ENCODE measurements at places on chromosomes 2 and 18.
A peak's percentile ranks its signal among the peaks of the same experiment; 100 is the strongest.

DNA sequence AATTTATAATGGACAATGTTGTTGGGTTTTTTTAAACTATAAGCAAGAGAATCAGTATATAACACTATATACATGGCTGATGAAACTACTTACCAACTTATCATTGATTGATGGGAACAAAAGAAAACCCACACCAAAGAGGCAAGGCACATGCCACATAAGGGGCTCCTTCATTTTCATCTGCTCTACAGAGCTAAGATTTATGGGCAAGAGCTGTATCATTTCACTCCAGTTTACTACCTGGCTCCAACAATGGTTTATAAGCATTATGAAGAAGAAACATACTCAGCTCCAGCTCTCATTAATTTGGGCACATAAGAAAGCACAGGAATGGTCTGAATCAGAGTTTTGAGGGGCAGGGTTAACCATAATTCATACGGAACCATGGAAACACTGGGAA lies 283.3 kb downstream of the AGPS start:
- DNase-seq: no peak

- DNase-seq: peak; percentile 66
Observed at GRCh38 chr2:20224716-20225293, at the start of gene SDC1. Gene SDC1, minus strand, starts transcription at chr2:20225130. Its CDS starts 263 bp downstream, at chr2:20224867.

DNA sequence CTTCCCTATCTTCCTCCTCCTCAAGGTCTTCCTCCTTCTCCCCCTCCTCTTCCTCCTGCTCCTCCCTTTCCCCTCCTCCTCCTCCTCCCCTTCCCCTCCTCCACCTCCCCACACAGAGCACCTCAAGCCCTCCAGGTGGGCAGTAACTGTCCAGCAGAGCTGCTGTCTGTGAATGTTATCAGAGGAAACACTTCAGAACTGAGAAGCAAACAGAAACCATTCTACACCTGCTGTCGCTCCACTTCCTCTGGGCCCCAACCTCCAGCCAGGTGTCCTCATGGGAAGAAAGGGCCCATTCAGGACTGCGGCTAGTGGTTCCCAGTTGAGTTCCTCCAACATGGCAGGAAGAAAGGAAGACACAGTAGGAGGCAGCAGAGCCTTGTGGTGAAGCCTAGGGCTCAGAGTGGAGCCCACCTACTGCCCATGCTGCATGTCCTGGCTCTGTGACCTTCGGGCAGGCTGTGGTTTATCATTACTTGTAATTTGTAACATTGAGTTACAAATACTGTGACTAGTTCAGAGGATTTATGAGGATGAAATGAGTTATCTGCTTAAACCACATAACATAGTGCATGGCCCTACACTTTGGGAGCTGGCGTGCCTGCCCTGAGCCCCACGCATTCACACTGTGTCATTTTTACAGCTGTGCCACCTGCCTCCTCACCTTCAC lies 165.9 kb upstream of the ID2 start:
- DNase-seq: no peak

- DNase-seq: no peak
Observed at GRCh38 chr2:237570776-237571335, 4.5 kb downstream of the PRLH start.

- peak; percentile 27 for DNase-seq
Observed at GRCh38 chr18:24731981-24732380, 271.5 kb downstream of the HRH4 start.

GRCh38 chr18:12233378-12233777 lies 20.8 kb upstream of the CIDEA start:
- DNase-seq: peak; percentile 64

GRCh38 chr2:154324601-154325000 lies 373.9 kb upstream of the KCNJ3 start:
- no peak for DNase-seq

DNA sequence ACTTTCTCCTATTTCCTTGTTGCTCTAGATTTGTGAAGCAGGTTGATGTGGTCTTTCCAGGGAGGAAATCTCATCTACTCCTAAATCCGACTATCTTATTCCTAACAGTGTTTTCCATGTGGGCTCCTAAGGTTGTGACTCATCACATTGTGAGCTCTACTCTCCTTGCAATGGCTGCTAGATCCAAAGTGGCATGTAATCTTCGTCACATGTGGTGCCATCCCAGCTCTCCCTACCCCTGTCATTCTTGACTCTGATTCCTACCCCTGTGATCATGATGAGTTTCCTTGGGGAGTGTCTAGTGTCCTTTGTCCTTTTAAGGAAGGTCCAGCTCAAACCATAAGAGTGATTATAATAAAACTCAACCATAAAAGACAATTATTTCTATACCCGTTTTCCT lies 47.3 kb upstream of the GULP1 start:
- DNase-seq: peak; percentile 2

- DNase-seq: no peak
Observed at GRCh38 chr18:25175558-25176517, 176.1 kb downstream of the ZNF521 start.

- DNase-seq: no peak
Observed at GRCh38 chr2:96695602-96696001, 44.3 kb downstream of the LMAN2L start.

DNA sequence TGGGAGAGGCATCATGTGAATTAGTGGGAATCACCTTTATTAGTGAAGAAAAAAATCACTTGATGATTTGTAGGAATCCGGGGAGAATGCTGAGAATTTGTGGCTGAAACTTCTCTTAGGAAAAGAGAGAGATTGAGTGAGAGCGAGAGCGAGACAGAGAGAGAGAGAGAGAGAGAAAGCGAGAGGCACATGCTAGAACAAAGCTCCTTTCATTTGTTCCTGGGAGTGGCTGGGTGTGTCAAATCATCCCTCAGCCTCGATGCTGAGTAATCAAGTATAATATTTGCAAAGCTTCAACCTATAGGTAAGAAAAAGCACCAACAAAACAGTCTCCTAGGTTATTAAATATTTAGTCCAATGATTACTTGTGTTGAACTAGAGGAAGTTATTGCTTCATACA lies 4.4 kb upstream of the SERPINB5 start:
- DNase-seq: no peak

DNA sequence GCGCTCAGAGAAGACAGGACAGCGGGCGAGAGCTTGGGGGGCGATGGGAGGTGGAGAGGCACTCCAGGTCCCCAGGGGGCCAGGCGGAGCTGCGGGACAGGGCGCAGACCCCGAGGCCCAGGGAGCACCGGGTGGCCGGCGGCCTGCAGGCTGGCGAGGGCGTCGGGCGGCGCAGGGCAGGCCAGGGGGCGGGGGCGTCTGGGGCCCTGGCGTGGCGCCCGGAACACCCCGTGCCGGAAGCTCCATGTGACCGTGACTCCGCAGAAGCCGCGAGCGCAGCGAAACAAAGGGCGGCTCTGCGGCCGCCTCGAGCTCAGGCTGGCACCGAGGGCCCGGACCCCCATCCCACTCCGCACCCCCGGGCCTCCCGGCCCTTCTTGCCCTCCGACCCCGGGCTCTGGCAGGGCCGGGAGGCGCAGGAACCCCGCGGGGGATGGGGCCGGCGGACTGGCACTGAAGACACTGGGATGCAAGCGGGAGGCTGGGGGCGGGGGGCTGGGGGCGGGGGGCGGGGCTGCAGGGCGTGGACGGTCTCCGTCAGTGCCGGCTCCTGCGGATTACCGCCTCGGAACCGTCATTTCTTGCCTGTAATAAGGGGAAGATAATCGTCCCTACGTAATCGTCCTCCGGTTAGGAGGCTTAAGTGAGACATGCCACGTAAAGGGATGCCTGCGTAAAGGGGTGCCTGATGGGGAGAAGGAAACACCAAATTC lies 19.1 kb downstream of the SH2D6 start:
- peak; percentile 79 for DNase-seq

DNA sequence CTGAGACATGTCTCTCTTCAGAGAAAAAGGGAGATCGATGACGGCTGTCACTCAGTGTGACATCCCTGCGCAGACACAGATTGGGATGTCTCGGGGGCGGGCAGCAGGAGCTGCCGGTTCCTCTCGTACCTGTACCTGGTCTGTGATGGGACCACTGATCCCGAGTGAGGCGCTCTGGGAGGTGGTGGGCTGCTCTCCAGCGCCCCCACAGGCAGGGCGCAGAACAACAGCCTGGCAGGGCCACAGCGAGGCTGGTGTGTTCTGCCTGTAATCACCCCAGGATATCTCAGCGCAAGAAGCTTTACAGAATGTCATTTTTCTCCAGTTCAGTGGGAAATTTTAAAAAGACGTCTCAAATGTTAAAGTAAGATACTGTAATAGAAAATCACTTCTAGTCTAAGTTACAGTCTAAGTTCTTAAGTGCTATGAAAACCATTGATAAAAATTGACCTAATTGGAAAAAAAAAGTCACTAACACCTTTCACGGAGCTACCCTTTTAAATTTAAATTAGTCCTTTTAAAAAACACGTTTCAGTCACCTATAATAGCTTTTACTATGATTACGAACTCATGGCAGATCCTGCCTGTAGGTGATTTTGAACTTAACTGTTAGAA lies 189.8 kb downstream of the SNTG2 start:
- peak; percentile 10 for DNase-seq

DNA sequence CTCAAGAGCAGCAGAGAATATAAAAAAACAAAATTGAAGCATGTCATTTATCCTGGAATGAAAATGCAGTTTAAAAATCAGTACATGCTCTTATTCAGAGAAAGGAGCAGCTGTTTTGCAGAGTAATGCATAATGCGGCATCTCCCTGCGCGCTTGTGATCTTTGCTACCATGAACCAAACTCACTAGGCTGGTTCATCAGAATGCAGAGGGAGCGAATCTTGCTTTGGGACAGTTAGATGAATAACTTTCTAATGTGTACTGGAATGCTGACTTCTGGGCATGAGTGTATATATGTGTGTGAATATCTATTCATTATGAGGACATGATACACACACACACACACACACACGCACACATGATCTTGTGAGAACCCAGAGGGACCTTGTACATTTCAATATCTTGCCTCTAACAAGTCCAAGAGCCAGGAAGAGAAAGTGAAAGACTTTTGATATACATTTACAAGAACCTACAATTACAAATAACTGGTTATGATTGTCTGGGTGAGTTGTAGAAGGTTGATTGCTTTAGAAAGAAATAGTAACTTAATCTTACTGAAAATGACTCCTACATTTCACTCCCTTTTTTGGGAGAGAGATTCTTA lies 54.1 kb upstream of the THOC1 start:
- no peak for DNase-seq

DNA sequence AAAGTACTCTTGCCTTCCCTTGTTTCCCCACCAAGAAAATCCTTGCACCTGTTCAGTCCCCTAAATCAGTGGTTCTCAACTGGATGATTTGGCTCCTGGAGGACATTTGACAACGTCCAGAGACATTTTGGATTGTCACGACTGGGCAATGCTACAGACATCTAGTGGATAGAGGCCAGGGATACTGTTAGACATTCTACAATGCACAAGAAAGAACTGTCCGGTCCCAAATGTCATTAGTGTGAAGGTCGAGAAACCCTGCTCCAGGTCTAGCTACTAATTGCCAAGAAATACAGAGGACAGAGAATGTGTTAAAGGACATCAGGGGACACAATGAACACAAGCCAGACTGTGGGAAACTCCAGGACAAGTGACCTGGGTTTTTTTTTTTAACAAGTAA lies 60.0 kb downstream of the LRP2 start:
- no peak for DNase-seq

GRCh38 chr2:9306911-9307310 lies 100.3 kb downstream of the ASAP2 start:
- no peak for DNase-seq

DNA sequence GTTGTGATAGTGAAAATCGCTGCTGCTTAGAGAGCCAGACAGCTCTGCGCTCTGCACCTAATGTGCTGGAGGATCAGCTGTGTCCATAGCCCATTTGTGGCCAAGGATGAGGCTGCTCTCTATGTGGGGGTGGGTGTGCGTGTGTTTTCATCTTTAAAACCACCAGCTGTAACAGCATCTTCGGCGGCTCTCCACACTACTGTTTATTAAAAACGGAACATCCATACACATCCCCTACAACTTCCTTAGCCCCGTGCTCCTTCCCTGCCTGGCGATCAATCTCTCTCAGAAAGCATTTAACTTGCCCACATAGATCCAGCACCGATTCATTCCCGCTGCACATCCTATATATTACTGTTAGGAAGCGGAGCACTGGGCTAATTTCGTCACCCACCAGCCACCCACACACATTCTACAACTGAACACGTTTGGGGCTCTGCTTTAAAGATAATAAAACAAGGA lies 1.6 kb downstream of the CELF4 start:
- no peak for DNase-seq

GRCh38 chr2:212667751-212668316 lies 129.2 kb upstream of the ERBB4 start:
- no peak for DNase-seq

- no peak for DNase-seq
Observed at GRCh38 chr2:1767939-1768691, 23.8 kb upstream of the PXDN start.

DNA sequence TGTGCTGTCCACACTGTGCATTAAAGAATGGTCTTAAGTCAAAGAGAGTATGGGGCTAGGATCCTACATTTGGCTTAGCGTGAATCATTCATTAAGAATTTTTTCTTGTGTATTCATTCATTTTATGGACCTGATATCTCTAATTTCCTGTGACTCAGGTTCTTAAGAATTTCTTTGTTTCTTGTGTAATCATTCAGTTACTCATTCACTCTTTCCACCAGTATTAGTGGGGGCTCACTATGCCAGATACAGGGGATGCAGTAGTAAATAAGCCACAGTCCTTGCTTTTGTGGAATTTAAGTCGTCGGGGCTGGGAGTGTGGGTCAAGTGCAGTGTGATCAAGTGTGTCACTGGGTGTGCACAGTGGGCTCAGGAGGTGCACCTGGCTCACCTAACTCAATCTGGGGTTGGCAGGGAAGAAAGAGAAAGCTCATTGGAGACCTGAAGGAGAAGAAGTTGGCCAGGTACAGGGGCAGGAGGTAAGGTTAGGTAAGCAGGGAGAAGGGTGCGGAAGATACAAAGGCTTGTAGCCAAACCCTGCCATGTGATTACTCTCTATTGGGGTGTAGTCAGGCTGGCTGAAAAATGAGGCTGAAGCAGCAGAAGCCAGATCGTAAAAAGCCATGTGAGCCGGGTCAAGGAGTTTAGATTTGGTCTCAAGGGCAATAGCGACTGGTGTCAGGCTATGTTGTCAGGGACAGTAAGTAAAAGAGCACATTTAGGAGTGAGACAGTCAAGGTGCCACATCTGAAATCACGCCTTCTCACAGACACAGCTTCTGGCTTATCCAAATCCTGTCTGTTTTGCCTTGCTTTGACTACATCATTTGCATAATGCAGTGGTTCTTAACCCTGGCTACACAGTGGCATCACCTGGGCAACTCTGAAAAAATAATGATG lies 67.2 kb downstream of the KCTD1 start:
- DNase-seq: peak; percentile 96

DNA sequence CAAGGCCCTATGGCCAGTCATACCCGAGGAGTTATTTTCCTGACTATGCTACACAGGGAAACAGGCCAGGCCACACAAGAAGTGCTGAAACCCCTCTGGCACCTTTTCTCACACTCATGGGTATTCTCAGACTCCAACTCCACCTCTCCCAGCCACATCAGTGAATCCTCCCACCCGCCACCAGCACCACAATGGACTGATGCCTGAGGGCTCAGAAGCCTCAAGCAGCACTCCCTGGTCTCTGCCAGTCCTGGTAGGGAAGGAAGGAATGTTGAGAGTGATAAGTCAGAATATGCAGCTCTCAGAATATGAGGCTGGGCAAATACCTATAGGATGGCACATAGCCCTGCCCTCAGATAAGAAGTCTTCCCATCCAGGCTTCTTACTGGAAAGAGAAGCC lies 391.1 kb downstream of the ALK start:
- DNase-seq: no peak

GRCh38 chr2:239179851-239180371 lies 220.9 kb downstream of the HDAC4 start:
- no peak for DNase-seq

- no peak for DNase-seq
Observed at GRCh38 chr18:46096651-46097300, 1.3 kb downstream of the ATP5F1A start.
